Epithelial cell of proximal tubule (primary cell): ENCODE measurements at places on chromosomes 5 and 9.
A peak's percentile ranks its signal among the peaks of the same experiment; 100 is the strongest.

- DNase-seq, result no peak
Observed at GRCh38 chr5:1066676-1067075, 45.2 kb downstream of the SLC12A7 start.

- DNase-seq, result no peak
Observed at GRCh38 chr9:84283946-84284345, 56.6 kb downstream of the SLC28A3 start.

DNA sequence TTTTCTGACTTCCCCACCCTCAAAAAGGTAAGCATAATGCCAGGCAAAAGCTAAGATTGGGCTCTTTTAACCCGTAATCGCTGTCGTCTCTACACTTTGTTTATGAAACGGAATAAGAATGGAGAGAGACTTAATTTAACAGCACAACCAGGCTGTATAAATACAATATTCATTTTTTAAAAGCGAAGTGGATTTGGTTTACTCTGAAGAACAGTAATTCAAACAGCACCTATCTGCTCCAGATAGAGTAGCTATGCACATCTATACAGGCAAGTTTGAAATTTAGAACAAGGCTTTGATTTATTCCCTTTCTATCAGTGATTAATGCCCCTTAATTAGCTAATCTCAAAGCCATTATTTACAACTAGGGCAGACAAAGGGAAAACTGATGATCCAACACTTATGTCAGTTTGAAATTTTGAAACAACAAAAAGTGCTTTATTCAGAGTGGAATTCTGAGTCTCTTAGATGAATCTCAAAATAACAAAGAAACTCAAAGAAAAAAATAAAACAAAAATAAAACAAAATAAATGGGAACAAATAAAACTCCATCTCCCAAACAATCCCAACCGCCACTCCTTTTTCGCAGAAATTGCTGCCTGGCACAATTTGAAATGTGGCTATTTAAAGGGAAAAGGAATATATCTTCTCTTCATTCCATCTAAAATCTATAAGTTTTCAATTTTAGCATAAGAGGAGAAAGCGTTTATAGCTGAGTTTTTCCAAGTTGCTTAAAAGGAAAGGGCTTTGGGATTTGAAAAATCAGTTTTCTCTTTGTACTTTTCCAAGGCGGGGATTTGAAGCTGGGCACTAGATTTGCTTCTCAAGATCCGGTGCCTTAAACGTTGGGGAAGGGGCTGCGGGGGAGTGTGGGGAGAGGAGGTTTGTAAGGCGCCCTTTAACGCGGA is 298.6 kb downstream of the PARP8 start:
- DNase-seq, result no peak

DNA sequence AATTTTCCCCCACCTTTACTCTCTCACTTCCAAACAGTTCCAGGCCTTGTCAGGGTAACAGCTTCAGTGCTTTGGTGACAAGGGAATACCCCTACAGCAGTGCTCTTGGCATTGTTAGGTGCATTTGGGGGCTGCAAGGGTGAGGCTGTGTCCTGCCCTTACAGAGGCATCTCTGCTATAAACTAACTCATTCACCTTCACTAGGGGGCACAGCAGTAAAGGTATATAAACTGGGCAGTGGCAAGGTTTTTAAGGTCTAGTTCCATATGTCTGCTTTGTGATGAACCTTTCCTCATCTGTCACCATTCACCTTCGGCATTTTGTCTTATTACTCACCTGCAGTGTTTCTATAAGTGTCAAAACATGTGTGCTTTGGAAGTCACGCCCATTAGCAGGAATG is 79.1 kb upstream of the GPR151 start:
- no peak for DNase-seq

DNA sequence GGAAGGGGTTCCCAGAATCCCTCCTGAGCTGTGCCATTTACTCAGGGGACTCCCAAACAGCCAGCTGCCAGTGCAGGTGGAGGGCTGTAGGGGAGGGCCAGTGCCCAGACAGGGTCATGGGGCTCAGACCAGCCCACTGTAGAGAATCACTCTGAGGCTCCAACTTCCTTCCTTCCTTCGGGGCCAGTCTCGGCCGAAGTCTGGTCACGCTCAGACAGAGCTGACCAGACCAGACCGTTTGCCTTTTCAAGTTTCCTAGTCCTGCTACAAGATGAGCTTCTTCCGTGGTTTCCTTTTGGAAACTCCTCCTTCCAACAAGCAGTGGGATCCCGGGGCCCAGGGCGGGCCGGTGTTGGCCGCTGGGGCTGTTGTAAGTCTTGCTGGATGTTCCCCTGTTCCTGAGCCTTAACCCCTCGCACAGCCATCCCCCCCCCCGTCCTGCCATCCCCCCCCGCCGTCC is 52.6 kb downstream of the SAR1B start:
- no peak for DNase-seq

DNA sequence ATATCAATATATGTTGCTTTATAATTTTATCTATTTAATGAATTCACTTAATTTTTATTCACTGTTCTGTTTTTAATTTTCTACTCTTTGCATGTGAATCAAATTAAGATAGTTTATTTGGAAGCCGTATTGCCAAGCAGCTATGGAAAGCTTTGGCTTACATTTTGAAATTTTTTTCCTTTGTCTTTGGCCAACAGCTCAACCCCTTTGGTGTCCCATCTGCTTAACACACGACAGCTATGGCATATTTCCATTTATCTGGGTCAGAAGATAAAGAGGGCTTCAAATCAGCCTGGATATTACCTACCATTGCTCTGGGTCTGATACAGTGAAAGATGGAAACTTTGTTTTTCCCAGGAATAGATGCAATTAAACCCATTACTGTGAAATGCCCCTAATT is 201.0 kb downstream of the WDR70 start:
- no peak for DNase-seq

- DNase-seq, result no peak
Observed at GRCh38 chr9:92422611-92423338, 1.5 kb downstream of the OMD start.

- no peak for DNase-seq
Observed at GRCh38 chr9:75063556-75064305, 24.2 kb downstream of the NMRK1 start.

DNA sequence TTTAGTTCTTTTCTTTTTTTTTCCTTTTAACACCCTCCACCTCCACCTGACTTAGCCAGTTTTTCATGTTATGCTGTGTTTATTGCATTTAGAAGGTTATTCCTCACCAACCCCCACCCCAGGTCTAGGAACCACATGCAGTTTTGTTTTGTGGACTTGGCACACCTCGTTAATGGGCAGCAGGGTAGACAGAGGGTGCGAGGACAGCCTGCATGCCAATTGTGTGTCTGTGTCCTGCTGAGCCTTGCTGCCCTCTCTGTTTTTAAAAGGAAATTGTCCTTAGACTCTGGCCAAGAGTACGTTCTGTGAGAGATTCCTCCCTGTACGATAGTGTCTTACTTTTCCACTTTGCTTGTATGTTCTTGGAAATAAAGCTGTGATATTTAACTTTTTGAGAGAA is 13.9 kb downstream of the PIK3R1 start:
- no peak for DNase-seq

GRCh38 chr5:976849-977751 is 31.5 kb upstream of the NKD2 start:
- DNase-seq, result no peak

DNA sequence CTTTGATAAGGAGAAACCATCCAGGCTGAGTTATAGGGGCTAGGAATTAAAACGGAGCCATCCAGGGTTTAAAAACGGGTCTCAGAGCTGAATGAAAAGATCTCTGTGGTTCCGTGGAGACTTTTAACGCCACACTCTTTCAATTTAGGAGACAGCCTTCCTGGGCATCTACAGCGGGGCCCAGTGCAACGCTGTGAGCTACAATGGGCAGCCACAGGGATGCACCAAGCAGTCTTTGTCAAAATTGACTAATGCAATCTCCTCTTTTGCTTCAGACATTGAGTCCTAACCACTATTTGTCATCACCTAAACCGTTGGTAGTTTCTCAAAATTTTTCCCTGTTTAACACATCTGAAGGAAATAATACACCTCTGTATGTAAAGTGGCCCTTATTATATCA is 96.6 kb upstream of the ABCA1 start:
- DNase-seq, result no peak

GRCh38 chr9:105431424-105432246 is 16.2 kb upstream of the FSD1L start:
- DNase-seq, result no peak

DNA sequence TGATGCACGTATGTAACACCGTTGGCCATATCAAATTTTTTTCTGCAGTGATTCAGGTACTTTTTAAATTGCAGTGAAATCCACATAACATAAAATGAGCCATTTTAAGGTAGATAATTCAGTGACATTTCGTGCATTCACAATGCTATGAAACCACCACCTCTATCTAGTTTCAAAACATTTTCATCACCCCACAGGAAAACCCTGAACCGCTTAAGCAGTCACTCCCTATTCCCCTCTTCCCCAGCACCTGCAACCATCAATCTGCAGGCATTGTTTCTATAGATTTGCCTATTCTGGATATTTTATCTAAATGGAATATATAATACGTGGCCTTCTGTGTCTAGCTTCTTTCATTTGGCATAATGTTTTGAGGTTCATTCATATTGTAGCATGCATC is 79.2 kb downstream of the BOD1 start:
- DNase-seq, result no peak

DNA sequence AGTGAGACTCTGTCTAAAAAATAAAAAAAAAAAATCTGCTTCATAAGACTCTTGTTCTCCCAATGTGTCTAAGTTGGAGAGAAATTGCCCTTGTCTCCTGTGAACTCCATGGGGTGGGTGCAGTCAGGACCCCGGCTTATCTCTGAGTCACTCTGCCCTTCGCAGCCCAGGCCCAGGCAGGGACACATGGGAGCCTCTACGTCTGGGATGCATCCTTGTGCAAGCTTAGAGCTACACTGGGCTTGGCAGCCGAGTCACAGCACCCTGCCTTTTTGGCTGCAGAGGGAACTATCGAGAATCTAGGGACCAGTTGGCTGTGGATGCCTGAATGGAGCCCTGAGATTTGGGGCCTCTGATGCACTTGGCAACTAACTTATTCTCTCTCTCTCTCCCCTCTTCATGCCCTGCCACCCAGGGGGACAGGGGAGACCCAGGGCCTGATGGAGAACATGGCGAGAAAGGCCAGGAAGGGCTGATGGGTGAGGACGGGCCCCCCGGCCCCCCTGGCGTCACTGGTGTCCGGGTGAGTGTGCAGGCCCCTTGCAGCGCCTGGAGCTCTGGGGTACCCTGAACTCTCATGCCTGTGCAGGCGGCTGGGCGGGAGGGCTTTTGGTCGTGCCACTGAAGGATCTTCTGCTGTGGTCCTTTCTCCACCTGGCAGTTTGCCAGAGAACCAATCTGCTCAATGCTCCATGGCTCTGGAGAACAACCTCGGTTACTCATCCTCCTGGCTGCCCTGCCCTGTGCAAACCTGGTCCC is 47.5 kb upstream of the ORM1 start:
- no peak for DNase-seq

GRCh38 chr9:37619806-37620205 is 27.4 kb upstream of the TOMM5 start:
- no peak for DNase-seq

DNA sequence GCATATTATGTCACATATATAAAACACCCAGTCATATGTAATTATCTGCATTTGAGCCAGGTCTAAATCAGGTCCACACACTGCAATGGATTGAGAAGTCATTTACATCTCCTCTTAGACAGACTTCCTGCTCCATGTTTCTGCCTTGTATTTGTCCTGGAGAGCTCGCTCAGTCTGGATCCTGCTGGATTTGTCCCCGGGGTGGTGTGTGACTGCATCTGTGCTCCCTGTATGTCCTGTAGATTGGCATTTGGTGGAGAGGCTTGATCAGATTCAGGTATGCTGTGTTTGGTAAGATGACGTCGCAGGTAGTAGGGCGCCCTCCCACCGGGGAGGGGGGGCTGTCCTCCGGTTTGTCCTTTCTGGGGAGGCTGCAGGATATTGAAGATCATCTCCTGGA is 33.6 kb upstream of the IER5L start:
- no peak for DNase-seq

GRCh38 chr5:83925955-83926337 is 205.3 kb upstream of the HAPLN1 start:
- no peak for DNase-seq

DNA sequence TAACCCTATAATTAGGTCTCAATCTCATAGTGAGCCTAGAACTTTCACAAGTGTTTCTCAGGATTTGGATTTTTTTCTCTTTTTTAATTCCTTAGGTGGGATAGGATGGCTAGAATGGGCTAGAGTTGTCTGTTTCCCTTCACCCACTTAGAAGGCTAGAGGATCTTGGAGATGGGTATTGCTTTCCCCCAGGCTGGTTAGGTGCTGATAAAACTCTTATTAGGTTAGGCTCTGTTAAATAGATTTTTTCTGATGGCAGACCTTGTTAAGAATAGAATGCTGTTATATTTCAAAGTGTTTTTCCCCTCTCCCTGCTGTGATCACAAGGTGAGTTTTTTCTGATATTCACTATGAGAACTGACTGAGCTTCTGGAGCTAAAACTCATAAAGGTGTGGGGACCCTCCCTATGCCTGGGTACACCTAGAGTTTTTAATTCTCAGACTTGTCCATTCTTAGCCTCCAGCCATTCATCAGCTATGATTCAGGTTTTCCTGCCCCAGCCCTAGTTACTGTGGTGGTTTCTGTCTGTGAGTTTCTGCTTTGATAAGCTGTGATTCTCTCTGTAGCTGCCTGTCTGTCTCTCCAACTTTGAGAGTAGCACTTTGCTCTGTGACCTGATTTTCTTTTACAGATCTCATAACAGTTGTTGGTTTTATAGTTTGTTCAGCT is 132.4 kb downstream of the HACD4 start:
- DNase-seq, result no peak

GRCh38 chr9:37025071-37025822 is 8.8 kb downstream of the PAX5 start:
- no peak for DNase-seq

GRCh38 chr9:16524823-16525222 is 345.6 kb downstream of the BNC2 start:
- no peak for DNase-seq

DNA sequence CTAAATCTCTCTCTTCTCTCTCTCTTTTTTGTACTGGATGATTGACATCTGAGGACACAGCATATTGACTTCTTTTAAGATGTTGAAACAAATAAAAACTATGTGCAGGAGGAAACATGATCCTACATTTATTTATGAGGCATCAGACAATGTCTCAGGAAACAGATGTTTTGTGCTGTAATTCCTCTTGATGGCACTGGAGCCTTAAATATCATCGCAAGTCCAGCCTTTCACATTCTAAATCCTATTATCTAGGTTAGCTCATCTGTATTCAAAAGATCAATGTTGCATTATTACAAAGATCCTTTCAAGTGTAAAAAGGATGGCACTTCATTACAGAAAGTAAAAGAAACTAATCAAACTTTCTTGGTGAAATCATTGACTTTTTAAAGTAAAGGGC is 63.9 kb downstream of the MAT2B start:
- DNase-seq, result no peak

DNA sequence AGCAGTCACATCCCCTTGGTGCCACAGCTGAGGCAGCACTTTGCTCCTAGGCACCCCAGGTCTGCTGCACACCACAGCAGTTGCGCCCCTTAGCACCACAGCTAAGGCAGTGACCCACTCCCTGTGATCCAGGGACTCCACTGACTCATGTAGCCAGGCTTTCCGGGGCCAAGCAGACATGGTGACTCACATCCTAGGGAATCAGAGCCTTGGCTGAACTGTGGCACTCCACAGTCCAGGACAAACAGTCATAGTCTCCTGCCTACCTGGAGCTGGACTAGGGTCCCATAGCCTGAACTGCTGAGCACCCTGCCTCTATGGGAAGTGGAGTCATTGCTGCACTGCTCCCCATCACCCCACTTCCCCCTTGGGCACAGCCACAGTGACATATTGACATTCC is 338.7 kb downstream of the NPR3 start:
- peak; percentile 71 for DNase-seq

- DNase-seq, result no peak
Observed at GRCh38 chr9:8221462-8221861, 421.9 kb upstream of the DMAC1 start.
